ENCODE measurements at places on chromosomes 3 and 15.

- DNase-seq = no peak
Observed at GRCh38 chr15:101451266-101451799, 38.2 kb downstream of the PCSK6 start.

GRCh38 chr15:57089815-57090495 is 171.5 kb downstream of the TCF12 start:
- DNase-seq = no peak

DNA sequence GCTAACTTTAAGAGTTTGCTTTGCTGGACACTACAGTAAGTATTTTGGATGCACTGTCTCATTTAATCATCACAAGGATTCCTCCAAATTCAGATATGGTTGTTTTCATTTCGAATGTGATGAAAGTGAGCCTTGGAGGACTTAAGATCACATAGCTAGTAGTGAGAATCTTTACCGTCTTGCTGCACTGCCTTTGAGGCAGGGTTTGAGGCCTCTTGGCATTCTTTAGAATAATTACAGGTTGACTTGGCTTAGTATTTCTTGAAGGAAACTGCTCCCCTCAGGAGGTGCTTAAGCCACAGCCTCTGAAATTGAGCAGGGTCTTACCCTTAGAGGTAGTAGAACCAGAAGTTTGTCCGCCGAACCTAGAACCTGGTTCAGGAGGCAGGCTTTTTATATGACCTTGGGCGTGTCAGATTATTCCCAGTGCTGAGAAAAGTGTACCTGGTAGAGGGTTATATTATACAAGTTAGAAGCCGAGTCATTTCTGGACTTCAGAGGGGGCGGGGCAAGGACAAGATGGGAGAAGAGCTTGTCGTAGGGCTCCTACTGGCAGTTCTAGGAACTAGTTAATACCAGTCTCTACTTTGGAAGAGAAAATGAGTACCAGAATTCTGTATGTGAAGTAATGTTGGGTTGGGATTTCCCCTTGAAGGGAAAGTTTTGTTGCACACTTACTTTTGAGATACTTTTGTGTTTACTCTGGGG is 1.1 kb downstream of the TFG start:
- DNase-seq = peak; percentile 74

DNA sequence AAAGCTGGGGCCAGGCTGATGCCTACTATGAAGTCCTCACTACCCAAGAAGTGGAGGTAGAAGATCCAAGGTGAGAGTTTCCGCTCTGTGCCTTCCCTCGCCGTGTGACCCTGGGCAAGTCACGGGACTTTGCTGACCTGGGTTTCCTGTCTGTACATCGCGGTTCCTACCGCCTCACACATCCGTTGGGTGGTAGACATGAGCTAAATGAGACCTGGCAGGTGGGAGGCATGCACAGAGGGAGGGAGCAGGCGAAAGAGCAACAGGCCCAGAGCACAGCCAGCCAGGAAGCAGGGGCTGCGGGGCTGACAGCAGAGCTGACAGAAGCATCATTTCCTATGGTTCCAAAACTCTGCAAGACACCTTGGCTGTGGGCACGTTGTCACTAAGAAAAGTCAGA is 157.3 kb upstream of the BHLHE40 start:
- peak; percentile 88 for DNase-seq

GRCh38 chr15:68819495-68820294 is 1.0 kb downstream of the ANP32A start:
- peak; percentile 51 for DNase-seq

- no peak for DNase-seq
Observed at GRCh38 chr3:28033059-28033784, 208.2 kb upstream of the CMC1 start.
